ENCODE measurements at places on chromosomes 1 and 21.

DNA sequence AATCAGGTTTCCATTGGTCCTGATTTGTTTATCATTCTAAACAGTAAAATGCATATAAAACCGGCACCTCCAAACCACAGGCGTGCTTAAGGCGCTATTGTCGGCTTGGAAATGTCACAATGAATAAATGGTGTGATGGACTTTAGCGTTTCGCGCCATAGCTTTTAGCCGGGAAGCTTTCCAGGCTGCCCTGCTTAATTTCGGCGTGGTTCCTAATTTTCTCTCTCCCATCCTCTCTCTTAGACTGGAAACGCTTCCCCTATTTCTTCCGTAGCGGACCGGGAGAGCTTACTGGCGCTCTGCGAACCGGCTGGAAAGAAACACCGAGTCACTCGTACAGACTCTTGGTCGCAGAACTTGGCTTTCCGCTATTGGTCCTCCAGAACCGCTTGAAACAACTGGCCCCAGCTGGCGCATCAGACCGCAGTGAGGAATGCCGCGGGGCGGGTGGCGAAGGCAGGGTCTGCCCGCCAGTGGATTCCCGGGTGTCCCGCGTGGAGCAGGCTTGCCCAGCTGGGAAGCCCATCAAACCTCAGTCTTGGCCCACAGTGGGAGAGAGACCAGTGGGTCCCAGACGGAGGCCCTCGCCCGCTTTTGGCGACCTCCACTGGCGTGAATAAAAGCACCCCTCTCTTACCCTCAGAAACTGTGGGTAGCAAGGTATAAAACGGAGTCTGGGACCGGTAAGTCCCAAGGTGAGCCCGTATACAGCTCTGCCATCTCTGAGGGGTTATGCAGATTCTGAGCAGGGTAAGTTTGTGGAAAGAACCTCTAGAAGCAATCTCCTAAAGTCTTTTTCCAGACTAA, 4.0 kb upstream of the LHX8 start:
- DNase-seq: no peak

DNA sequence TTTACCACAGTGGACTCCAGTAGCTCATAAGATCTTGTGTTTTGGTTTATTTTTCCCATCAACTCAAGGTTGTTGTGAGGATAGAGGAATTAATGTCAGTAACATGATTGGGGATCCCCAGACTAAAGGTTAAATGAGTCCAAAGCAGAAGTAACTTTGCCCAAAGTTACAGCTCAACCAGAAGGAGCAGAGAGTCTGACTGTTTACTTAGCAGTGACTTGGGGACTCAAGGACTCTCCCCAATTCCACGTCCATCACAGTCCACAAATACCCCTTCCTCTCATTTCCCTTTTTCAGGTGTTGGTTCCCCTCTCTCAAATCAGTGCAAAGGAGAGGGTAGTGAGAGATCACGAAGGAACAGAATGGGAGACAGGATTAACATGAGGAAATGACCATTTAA, 4.0 kb upstream of the ETV3 start:
- DNase-seq: no peak

GRCh38 chr1:156947818-156948525, 27.5 kb downstream of the LRRC71 start:
- no peak for DNase-seq

GRCh38 chr1:151825751-151826660, 5.6 kb downstream of the RORC start:
- no peak for DNase-seq

GRCh38 chr1:110051262-110051648, 16.8 kb downstream of the STRIP1 start:
- DNase-seq: no peak

DNA sequence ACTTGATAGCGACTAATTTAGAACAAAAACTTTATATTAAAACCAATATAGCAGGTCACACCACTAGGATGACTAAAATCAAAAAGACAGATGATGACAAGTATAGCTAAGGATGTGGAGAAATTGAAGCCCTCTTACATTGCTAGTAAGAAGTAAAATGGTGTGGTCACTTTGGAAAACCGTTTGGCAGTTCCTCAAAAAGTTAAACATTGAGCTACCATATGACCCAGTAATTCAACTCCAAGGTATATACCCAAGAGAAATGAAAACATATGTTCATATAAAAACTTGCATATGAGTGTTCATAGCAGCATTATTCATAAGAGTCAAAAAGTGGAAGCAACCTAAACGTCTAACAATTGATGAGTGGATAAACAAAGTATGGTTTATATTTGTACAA, 13.0 kb upstream of the SERINC2 start:
- no peak for DNase-seq

DNA sequence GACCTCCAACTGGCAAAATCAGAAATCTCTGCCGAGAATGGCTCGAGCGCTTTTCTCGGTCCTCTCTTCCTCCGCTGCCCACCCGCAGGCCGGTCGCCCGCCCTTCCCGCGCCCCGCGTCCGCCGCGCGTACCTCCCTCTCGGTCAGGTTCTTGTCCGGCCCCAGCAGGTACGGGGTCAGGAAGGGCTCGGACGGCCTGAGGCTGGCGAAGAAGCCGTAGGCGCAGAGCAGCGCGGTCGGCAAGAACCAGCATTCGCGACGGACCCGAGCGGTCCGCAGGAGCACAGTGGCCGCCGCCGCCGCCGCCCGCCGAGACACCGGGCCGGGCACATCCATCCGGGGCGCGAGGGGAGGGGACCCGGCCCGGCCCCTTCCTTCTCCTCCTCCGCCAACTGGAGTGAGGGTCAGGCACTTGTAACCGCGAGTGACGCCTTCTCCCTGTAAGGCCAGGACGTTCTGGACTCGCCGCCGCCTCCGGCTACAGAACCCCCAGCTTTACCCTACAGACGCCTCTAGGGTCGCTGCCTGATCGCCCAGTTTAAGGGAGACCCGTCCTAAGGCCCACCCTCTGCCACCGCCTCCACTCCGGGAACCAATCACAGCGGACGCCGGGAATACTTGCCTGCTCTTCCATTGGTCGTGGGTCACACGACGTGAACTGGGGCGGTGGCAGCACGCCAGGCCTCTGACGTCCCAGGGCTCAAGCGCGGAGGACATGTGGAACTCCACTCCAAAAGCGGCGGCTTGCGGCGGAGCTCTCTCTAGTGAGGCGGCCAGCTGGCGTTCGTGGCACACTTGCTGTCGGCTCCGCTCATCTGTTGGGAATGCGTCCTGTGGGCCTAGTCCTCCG, at the start of gene SLC19A2:
TSS of gene SLC19A2 (minus strand) at position 514 of the 850 bp plus-strand sequence. CDS start at position 336, 178 bp downstream.
- peak; percentile 99 for DNase-seq

- no peak for DNase-seq
These were observed 6.9 kb downstream of the S100A12 start for GRCh38 chr1:153368495-153368894.

DNA sequence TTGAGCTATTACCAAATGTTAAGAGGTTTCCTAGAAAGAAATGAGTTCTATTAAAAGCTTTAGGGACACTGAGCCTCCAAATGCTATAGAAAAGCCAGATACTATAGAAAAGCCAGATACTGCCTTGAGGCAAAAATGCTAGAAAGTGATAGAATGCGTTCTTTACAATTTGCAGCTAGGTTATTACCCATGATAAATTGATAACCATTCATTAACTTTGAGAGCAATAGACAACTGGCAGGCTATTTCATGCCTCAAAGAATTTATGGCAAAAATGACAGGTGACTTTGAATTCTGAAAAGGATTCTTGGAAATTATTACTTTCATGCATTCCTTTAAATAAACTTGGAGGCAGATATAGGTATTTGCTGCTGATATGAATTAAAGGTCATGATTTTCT, 51.6 kb downstream of the SMYD3 start:
- DNase-seq: no peak

- DNase-seq: no peak
These were observed 17.0 kb downstream of the S100A7 start for GRCh38 chr1:153443486-153443885.

DNA sequence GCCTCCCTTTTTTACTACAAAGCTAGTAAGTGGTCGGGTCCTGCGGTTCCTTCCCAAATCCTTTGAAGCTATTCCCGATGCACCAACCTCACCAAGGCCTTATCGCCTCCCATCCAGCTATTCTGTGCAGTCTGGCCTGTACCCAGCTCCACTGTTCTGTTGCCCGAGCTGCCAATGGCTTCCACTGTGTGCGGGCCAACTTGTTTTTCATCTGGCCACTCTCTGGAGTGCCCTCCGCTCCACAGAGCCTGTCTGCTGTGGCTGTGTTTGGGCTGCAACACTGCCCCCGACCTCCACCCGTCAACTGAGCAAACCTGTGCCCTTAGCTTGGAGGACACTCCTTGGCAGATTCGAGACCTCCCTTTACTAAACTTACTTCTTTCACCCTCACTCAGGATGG, 125.0 kb downstream of the KIAA0319L start:
- no peak for DNase-seq

GRCh38 chr21:34526618-34527290, 14.7 kb upstream of the KCNE1 start:
- peak; percentile 71 for DNase-seq

- DNase-seq: peak; percentile 42
These were observed 106.8 kb downstream of the LMO4 start for GRCh38 chr1:87435484-87435883.

DNA sequence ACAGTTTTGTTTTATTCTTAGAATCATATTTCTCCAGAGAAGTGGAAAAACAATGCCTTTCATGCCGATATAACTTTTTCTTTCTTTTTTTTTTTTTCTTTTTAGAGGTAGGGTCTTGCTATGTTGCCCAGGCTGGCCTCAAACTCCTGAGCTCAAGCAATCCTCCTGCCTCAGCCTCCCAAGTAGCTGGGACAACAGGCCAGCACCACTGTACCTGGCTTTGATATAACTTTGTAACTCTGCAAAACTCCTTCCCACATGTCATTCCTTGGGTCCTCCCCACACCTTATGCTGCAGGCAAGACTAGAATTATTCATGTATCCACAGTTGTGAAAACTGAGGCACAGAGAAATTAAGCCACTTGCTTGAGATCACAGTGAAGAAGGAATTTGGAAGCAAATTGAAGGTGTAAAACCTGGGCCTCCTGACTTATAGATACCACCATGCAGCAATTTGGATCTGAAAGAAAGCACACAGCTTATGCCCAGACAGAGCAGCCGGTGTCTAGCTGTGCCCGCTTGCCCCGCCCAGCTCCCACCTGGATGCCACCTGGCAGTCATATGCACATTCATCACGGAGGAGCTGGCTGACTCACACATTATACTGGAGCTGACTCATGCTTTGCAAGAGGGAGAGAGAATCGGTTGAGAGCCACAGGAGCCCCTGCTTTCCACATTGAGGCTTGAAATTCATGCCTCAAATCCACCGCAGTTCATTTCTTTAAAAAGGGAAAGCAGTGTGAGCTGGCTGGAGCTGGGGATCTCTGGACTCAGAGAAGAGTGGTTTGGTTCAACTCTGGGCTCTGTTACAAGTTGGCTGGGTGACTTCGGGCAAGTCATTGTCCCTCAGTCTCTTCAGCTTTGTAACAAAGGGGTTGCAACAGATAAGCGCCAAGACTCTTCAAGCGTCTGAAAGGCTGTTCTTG, 8.3 kb upstream of the SLC2A1 start:
- peak; percentile 92 for DNase-seq

DNA sequence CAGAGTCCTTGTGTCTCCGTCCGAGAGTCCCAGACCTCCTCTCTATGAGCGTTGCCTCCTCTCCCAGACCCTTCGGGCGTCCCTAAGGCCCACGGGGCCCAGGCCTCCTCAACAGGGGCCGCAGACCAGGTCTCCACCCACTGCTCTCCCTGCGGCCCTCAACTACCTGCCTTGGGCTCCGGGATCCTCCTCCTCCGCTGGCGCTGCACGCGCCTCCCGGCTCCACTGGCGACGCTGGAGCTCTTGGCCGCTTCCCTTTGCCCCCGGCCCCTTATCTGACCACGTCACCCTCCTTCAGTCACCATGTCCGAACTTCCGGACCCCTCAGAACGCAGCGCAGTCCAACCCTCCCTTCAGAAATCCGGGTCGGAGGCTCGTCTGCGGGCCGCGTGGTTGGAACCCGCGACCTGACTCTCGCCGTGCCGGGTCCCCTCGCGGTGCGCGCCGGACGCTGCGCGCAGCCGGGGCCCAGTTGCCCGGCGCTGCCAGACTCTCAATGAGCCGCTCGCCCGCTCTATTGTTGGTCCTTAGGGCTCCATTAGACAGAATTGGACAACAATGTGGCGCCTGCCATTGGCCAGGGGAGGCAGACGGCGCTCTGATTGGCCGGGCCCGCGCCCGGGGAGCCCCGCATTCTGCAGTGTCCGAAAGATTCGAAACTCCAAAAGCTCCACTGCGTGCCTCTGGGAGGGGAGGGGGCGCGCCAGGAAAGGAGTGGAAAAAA, at the start of gene DMRTA2:
TSS of gene DMRTA2 (minus strand) at position 498 of the 724 bp plus-strand sequence. CDS start 1,907 bp downstream, outside the sequence.
- DNase-seq: no peak
